Stimulated activated naive CD4-positive, alpha-beta T cell treated with Interleukin-2 at 50 U/mL for 16 hours (primary cell): ENCODE measurements at places on chromosomes 6 and 20.

- no peak for DNase-seq
Observed at GRCh38 chr6:113149511-113149910, 707.6 kb upstream of the MARCKS start.

GRCh38 chr6:24720131-24720603 is 1.2 kb upstream of the C6orf62 start:
- peak; percentile 79 for DNase-seq

- no peak for DNase-seq
Observed at GRCh38 chr6:23964865-23965264, 161.2 kb upstream of the NRSN1 start.

- no peak for DNase-seq
Observed at GRCh38 chr20:49372095-49372734, 94.4 kb upstream of the ZNFX1 start.

GRCh38 chr6:135412761-135413160 is 84.8 kb downstream of the AHI1 start:
- no peak for DNase-seq

DNA sequence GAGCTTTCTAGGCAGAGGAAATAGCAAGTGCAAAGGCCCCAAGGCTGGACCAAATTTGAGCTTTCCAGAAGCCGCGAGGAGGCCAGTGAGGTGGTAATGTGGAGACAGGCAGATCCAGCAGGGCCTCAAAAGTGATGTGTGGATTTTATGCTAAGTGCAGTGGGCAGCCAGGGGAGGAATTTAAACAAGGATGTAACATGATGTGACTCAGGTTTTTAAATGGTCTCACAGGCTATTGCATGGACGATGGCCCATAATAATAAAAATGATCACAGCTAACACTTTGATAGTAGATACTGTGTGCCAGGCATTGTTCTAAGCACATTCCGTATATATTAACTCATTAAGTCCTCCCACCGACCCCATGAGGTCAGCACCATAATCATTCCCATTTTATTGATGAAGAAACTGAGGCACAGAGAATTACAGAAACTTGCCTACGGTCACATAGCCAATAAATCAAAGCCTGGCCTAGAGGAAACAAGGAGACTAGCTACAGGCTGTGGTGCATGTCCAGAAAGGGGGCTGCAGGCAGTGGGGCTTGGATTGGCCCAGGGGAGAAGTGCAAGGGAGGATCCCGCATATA is 18.0 kb upstream of the PREX1 start:
- DNase-seq = no peak

- DNase-seq = no peak
Observed at GRCh38 chr20:19193349-19193748, 19.1 kb upstream of the SLC24A3 start.

- no peak for DNase-seq
Observed at GRCh38 chr6:151170622-151171246, 69.0 kb upstream of the AKAP12 start.

DNA sequence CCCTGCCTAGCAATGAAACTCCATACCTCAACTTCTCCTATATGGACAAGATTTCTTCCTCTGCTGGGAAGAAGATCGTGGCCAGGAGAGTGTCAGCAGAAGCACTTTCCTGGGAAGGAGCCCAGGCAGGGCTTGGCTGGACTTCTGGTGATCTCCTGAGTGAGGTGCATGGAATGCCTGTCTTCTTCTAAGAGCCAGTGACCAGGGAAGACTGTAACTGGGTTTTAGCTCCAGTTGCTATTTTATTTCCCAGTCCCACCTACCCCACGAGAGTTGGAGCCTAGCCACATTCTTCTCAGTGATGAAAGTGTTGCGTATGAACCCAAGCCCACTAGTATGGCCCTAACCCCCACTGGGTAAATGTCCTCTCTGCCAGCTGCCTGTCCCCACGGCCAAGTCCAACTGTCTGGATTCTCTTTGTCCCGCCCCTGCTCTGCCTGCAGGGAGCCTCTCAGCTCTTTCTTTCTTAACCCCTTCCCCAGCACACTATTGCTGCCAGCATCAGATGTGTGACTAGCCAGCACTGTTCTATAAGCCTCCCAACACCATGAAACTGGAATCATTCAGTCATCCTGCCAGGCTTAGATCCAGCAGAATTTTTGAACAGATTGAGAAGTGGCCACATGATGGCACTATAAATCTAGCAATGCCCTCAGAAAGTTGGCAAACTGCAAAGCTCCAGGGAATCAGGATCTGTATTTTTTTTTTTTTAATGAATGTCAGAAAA is 69.8 kb upstream of the FAM184A start:
- DNase-seq = no peak

- peak; percentile 26 for DNase-seq
Observed at GRCh38 chr6:16766043-16766536, 4.8 kb upstream of the ATXN1 start.

DNA sequence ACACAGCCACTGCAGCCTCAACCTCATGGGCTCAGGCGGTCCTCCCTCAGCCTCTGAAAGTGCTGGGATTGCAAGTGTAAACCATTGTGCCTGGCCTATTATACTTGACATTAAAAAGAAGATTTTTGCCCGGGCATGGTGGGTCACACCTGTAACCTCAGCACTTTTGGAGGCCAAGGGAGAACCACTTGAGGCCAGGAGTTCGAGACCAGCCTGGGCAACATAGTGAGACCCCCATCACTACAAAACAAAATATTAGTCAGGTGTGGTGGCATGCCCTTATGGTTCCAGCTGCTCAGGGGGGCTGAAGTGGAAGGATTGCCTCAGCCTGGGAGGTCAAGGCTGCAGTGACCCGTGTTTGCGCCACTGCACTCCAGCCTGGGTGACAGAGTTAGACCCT is 42.4 kb downstream of the FAM217A start:
- DNase-seq = no peak

DNA sequence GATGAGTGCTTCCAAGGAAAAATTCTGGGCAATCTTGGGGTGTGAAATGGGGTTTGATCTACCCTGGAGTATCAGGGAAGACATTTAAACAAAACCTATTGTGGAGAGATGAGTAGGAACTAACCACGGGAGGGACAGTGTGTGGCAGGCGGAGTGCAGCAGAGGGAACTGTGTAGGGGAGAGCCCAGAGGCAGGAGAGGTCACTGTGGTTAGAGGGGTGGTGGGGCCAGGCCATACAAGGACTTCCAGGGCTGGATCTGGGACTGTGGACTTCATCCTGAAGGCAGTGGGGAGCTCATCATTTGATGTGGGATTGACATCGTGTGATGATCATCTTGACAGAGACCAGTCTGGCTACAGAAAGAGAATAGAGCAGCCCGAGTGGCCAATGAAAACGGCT is 89.0 kb downstream of the TOX2 start:
- DNase-seq = no peak

GRCh38 chr6:113960795-113961194 is 10.2 kb downstream of the HDAC2 start:
- no peak for DNase-seq
